Pulmonary artery endothelial cell (primary cell): ENCODE measurements at places on chromosomes 5 and 9. TPM values are rescaled to one million over a fixed set of nuclear protein-coding genes. Genes with fewer than 3 reads are reported as not detected.

DNA sequence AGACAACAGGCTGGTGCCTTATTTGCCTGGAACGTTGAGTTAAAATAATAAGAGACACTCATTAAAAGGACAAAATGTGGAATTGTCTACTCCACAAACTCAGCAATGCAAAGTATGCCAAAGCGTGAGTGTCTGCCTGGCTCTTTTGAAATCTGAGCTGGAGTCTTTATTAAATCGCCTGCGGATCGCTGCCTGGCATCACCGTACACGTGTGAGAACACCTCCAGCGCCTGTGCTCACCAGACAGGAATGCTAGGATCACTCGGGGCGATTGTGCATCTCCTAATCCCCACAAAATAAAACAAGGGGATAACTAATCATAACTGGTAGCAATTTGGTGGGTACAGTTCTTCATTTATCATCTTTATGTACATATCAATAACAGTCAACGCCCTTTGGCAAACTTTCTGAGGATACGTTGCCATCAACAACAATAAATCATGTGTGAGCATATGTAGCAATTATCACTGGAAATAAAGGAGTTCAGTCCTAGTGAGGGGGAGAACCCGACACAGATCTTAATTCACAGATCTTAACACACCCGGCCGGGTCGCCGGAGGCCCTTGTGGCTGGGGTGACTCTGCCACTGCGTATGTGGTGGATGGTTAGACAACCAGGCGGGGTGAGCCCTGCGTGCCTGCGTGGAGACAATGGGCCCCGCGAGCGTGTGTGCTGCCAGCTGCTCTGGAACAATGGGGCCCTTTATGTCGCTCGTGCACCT, 284.9 kb upstream of the IRX1 start:
- DNase-seq, result no peak

DNA sequence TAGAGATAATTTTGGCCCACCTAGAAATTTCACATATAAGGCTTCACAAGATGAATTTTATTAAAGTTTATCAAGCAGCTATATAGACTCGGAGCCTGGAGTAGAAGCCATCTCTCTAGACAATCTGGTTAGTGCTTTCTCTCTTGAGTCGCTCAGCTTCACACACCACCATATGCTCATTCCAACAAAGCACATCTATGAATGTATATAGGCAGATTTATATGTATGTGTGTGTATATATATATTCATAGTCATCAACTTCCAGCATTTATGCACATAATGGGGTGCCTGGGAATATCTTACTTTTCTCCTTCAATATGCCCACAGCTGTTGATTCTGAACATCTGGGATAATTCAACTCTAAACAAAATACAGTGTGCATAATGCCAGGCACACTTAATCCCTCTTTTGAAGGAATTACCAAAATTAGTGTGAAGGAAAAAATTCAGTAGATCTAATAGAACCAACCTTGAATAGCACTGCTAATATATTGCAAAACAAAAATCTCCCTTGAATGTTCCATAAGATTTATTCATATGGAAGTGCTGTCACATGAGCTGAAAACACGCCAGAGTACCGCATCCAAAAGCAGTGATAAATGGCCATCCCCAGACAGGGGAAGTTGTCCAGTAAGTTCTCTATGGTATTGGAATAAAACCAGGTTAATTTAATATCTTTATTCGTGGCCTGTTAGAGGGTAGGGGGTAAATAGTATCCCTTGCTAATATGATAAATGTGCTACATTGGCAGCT, 56.0 kb upstream of the MOCS2 start:
- DNase-seq, result no peak

GRCh38 chr5:15387931-15388524, 112.0 kb upstream of the FBXL7 start:
- DNase-seq, result no peak

- no peak for DNase-seq
These were observed 20.3 kb downstream of the DCP2 start for GRCh38 chr5:112996830-112997374.

TRIM14 gene
- total RNA-seq, result 3.4 and 9.1 TPM in 2 replicates

GRCh38 chr9:19914044-19914443, 125.2 kb upstream of the SLC24A2 start:
- DNase-seq, result no peak

- no peak for DNase-seq
These were observed 71.8 kb downstream of the PRRT1B start for GRCh38 chr9:131616983-131617604.

GRCh38 chr5:109691996-109692395, 2.3 kb downstream of the MAN2A1 start:
- DNase-seq, result no peak

FBN2 gene
- total RNA-seq, result 16.8 and 73.7 TPM in 2 replicates

- DNase-seq, result no peak
These were observed 1446.2 kb downstream of the MAT2B start for GRCh38 chr5:164951570-164951969.

DNA sequence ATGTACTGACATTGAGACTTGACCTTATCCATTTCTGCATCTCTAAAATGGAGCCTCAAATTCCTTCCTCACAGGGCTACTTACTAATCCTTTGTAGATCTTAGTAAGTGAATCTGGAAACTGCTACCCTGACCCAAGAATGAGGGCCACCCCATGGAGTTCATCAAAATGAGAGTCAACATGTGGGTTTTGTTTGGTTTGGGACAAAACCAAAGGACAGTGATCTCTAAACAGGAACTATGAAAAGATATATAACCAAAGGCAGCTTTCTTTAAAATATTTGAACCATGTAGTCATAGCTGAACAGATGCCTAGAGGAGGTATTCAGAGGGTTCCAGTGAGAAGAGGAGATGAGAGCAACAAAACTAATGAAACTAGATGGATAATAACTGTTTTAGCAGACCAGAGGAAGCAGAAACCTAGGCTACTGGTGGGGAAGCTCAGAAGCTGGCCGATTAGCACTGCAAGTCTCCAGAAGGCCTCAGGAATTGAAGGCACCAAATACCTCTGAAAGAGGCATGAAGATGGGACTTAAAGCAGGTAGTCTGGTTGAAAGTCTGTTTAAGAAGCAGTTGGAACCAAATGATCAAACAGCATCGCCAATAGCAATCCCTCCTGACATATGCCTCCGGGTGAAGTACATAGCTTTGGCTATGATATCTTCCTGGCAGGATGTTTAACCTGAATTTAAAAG, 45.8 kb downstream of the THOC3 start:
- DNase-seq, result no peak

DNA sequence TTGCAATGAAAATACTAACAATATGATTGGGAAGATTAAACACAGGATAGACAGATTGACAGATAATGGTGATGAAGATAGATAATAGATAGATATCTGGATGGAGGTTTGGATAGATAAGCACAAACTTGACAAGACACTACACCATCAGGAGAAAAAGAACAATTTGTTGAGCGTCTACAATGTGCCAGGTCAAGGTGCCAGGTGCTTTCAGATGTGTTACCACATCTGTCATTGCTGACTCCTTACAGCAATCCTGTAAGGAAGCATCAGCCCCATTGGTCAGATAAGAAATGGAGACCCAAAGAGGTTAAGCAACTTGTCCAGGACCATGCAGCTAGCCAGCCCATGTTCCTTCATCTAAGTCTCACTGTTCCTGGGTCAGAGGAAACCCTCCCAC, 1.6 kb upstream of the GABRP start:
- no peak for DNase-seq

SLC4A9 gene
- not detected in 2 replicates for total RNA-seq

DNA sequence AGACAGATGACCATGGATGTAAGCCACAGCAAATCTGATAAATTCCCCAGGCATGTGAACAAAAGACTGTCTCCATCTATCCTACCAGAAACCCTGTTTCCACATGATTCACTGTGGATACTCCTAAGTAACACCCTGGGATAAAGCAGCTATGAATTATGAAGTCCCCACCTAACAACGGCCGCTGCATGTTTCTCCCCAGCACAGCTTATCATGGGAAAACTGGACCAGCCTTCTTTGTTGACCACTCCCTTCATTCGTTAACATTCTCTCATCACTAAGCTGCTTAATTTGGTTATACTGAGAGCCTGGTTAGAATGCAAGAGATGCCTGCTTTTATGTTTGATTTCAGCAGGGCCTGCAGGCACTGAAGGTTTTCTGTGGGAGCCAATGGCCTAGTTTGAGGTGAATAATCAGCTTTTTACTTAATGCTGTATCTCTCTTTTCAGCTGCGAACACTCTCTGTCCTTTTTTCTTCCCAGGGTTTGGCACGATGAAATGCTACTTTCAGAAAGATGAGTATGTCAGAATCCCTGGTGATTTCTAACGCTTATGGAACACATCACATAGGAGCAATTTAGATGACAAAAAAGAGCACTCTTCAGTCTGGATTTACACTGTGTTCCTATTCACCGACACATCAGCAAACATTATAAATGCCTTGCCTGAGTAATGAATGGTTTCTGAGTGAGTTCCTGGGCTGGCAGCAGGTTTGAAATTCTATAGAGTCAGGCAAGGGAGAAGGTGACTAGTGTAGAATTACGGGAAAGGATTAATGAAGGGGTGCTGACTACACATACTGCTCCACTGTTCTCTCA, 318.4 kb upstream of the ZNF608 start:
- no peak for DNase-seq

CAVIN4 gene
- 1.1 and 1.4 TPM in 2 replicates for total RNA-seq

GRCh38 chr5:145856285-145856818, 16.5 kb downstream of the GRXCR2 start:
- DNase-seq, result no peak

GRCh38 chr9:131635285-131635684, 90.0 kb downstream of the PRRT1B start:
- peak; percentile 98 for DNase-seq

DNA sequence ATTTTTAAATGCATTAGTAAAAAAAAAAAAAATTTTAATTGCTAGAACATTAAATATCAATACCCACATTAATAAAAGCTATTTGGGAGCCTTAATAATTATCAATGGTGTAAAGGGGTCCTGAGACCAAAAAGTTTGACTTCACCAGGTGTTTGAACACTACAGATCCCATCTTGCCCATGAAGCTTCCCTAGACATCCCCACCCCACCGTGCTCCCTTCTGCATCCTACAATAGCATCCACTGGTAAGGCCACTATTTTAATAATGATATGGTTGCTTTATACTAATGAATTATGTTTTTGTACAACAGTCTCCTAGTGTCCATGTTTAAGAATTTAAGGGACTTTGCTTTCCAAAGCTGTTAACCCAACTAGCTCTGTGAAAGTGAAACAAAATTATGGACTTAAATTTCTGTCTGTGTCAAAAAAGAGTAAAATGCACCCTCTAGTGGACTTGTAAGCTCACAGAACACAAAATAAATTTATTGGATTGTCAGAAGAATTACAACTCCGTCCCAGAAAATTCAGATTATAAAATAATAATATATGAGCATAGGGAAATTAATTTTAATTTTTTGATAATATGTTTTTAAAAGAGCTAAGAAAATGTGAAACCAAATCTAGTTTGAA, 76.0 kb downstream of the ARL15 start:
- DNase-seq, result no peak

DNA sequence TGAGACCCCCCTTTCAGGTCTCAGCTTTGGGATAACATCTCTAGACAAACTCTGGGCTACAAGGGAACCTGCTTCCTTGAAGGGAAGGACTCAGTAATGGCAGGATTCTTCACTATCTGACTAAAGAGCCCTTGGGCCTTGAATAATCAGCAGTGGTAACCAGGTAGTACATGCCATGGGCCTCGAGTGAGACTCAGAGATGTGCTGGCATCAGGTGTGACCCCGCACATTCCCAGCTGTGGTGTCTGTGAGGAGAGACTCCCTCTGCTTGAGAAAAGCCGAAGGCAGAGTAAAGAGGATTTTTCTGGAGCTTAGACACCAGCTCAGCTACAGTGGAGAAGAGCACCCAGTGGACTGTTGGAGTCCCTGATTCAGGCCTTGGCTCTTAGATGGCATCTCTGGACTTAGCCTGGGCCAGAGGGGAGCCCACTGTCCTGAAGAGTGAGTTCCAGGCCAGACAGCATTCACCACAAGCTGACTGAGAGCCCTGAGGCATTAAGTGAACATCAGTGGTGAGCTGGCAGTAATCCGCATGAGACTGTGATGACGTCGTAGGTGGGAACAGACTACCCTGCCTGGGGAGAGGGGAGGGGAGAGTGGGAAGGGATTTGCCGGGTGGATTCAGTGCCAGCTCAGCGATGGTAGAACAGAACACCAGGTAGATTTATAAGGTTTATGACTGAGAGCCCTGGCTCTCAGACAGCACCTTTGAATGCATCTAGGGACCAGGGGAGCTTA, 5.3 kb upstream of the ZNF782 start:
- DNase-seq, result no peak

- no peak for DNase-seq
These were observed 25.4 kb upstream of the SARDH start for GRCh38 chr9:133763272-133764183.
